ENCODE measurements at places on chromosomes 4 and X.

- no peak for DNase-seq
These were observed 1196.3 kb downstream of the RAPGEF2 start for GRCh38 chr4:160299177-160299576.

DNA sequence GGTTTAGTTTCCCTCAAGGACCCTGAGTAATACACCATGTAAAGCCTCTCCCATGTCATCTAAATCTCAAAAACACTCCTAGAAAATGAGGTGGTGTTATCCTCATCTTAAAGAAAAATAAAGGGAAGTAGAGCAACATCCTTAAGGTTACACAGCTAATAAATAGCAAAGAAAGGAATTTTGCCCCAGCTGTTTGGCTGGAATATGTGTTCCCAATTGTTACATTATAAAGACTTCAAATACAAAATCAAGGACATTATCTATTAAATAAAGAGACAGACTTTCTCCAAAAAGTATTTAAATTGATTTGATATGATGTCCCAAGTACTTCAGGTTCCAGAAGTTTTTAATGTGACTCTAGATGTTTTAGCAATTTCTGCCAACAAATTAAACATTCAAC lies 57.9 kb upstream of the IL15 start:
- DNase-seq, result no peak

- DNase-seq, result no peak
These were observed 262.5 kb upstream of the PCDH18 start for GRCh38 chr4:137794764-137795254.

DNA sequence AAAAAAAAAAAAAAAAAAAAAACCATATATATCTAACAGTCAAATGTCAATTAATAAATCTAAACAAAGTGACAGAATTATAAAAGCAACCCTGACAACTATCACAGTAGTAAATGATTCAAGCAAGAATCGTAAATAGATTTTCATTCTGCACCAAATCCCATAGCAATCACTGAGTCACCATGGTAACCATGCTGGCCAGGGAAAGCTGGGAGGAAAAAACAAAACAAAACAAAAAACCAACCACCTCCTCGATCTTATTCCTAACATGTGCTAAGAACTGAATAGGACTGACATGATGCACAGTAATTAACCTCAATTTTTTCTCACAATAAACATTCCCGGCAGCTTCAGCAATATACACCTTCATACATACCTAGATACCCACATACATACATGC lies 30.6 kb upstream of the RAB40A start:
- DNase-seq, result no peak

GRCh38 chr4:177182166-177182565 lies 127.5 kb upstream of the NEIL3 start:
- no peak for DNase-seq

DNA sequence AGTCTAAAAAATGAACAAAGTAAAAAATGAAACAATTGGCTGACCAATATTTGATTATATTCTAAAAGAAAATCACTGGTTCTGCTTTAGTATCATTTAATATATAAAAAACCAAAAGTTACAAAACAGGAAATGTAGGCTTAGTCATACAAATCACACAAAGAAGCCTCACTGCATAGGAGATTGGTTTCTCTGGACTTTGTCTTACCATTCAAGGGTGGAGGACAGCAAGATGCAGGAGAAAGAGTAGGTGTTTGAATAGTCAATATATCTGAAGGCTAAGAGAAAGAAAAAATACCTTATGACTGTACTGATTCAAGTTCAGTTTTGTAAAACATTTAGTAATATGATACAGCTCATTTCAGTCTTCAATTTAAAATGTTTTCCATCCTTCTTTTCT lies 28.6 kb upstream of the TAF9B start:
- DNase-seq, result no peak

GRCh38 chr4:87506974-87507701 lies 22.0 kb downstream of the SPARCL1 start:
- DNase-seq, result no peak

- no peak for DNase-seq
These were observed 67.9 kb upstream of the ARX start for GRCh38 chrX:25083661-25084060.

DNA sequence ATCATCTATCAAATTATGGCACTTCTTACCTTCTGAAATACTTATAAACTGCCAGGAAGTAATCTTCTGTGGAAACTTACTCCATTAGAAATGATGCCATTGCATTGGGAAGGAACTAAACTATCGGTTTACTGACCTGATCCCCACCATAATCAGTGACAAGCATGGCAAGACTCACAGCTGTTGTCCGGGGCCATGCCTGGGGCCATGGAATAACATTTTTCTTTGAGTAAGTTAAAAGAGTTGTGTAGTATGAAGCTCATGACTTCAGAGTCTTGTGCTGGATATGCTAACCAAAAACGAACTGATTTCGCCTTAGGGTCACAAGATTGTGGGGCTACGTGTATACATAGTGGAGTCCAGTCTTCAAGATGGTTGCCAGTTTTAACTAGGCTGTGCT lies 15.4 kb downstream of the MTHFD2L start:
- DNase-seq, result no peak

DNA sequence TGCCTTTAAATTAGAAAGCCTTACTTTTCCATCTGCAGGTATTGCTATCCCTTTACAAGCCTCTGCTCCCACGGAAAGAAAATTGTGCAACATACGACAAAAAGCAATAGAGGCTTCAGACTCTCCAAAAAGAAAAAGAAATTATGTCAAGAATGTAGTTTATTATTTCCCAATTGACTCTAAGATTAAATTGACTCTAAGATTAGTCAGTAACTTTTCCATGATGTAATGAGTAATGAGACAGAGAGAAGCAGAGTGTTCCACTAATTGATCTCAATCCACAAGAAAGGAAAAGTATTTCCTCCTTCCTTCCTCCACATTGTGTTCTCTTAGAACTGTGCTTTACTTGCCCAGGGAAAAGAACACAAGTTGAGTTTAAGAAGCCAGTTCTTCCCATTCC lies 345.7 kb upstream of the HS3ST1 start:
- no peak for DNase-seq

DNA sequence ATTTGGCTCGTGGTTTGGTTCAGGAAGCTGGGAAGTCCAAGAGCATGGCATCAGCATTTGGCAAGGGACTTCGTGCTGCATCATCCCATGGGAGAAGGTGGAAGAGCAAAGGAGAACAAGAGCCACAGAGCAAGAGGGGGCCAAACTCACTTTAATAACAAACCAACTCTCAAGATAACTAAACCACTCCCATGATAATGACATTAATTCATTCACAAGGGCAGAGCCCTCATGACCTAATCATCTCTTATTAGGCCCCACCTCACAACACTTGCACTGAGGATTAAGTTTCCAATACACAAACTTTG lies 113.4 kb upstream of the ATXN3L start:
- DNase-seq, result no peak

DNA sequence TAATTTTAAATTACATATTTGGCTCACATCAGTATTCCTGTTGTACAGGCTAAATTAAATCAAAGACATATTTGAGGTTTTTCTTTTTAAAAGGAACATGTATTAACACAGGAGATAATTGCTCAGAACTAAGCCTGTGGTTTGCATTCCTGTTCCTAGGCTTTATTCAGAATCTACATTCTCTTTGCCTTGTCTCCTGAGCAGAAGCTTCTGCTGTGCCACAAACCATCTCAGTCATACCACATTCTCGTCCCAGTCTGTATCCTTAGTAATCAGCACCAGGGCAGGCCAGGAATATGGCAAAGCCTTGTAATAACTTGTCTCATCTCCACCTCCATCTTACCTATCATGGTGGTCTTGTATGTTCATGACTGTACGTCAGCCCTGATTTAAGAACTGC lies 162.8 kb downstream of the ARHGAP24 start:
- no peak for DNase-seq

DNA sequence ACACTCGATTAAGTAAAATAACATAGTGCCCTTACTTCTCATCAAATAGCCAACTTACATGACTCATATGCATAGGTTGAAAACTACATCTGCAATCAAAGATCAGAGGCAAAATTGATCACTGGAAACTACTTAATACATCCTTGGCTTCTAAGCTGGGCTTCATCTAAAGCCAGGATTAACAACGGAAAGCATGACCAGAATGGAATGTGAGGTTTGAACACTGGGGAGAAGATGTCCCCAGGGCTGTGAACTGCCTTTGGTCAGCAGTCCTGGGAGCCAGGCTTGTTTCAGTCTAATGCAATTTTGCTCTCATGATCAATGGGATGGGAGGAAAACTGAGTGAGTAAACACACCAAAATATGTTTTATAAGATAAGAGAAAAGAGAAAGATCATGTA lies 192.5 kb upstream of the TTC29 start:
- DNase-seq, result no peak

- DNase-seq, result no peak
These were observed 198.8 kb downstream of the RAB28 start for GRCh38 chr4:13285336-13285735.

DNA sequence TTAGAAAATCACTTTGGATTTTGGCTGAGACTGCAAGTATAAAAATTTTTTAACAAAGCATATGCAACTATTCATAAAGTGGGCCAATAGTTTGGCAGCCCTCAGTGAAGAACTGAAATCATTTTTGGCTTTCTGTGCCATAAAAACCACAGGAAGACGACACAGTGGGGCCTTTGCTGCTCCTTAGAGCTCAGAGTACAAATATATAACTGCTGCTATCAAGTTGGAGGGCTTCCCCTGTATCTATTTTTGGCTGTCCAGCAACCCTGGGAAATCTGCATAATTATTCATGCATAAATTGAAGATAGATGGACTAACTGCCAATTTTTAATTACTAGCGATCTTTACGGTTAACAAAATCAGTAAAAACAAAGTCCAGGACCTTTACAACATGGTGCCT lies 51.5 kb upstream of the FTHL17 start:
- DNase-seq, result no peak

DNA sequence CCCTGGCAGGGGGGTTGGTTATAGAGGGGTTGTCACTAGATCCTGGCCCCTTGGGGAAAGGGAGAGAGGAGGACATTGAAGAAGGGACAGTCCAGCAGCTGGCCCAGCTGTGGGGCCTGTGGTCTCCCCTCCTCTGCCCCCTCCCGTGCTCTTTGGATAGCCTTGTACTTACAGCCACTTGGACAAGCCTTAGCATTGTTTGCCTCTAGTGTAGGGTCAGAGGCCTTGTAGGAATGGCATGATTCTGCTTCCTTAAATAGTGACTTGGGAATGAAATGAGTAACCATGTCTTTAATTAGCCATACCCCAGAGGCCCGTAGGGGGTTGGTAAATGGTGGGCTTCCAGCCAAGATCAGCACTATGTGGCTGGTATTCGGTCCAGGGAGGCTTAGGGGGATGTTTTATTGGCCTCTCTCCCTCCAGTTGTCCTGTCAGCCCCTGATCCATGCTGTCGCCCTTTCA lies 230.6 kb downstream of the PTTG2 start:
- no peak for DNase-seq

DNA sequence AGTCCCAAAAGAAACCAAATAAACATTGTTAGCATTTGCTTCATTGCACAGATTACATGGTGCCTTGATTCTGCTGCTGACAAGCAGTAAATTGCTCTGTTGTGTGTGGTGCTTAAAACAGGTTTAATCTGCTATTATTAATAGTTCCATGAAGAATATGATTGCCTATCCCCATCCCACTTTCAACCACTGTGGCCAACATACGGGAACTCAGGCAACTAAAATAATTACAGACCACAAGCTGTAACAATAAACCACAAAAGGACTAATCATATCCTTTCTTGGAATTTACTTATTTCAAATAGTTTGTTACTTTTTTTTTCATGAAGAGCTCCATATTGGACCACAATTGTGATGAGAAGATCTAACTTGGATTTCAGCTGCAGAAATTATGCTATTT lies 131.5 kb downstream of the PACRGL start:
- DNase-seq, result no peak

- no peak for DNase-seq
These were observed 21.6 kb downstream of the CLDN34 start for GRCh38 chrX:9988762-9989161.

DNA sequence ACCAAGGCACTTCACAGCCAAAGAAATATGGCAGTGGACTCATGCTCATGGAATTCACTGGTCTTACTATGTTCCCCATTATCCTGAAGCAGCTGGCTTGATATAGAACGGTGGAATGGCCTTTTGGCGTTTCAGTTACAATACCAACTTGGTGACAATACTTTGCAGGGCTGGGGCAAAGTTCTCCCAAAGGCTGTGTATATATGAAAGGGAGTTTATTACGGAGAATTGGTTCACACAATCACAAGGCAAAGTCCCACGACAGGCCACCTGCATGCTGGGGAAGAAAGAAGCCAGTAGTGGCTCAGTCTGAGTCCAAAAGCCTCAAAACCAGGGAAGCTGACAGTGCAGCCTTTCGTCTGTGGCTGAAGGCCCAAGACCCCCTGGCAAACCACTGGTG lies 50.8 kb upstream of the SMARCAD1 start:
- no peak for DNase-seq

DNA sequence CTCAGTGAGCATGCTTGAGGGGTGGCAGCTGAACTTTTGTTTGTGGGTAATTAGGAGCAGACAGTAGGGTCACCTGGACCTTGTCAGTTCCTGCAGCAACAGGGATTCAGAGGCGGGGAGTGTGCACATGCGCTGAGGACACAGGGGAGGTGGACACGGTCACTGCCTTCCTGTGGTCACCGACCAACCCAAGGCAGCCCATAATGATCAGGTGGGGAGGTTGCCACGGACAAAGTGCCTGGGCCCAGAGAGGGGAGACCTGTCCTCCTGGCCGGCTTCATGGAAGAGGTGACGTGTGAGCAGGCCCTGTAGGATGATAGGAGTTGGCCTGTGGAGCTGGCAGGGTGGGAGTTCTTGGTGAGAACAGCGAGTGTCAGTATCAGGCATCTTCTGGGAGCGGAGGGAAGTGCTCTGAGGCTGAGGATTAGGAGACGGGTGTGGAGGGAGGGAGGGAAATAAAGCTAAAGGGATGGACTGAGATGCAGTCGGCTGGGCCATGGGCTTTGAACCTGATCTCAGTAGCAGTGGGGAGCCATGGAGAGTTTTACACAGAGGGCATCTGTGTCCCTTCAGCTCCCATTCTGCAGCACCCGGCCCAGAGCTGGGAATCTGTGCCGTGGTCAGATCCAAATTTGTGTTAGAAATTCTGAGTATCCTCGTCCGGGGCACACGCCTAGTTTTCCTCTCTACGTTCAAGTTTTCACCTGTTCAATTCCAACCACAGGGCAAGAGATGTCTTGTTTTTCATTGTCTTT lies 100.0 kb downstream of the PSAPL1 start:
- no peak for DNase-seq

- DNase-seq, result no peak
These were observed 240.6 kb downstream of the AFAP1 start for GRCh38 chr4:7699031-7699430.

GRCh38 chrX:65862638-65863037 lies 177.2 kb downstream of the VSIG4 start:
- DNase-seq, result no peak

DNA sequence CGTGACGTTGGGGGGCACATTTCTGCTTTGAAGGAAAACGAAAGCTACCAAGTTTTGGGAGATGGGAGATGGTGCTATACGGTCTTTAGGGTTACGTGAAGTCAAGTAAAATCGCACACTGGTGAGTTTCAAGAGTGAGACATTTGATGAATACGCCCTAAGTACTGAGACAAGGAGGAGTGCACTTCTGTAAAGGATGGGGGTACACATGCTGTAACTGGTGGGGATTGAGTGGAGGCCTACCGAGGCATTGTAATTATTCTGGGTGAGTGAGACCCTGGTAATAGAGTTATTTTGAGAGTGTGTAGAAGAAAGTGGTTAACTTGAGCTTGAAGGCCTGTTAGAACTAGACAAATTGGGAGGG lies 536 bp downstream of the SH3BGRL start:
- no peak for DNase-seq
